ENCODE measurements at places on chromosomes 13 and 19. TPM values are rescaled to one million over a fixed set of nuclear protein-coding genes. Genes with fewer than 3 reads are reported as not detected.

DNA sequence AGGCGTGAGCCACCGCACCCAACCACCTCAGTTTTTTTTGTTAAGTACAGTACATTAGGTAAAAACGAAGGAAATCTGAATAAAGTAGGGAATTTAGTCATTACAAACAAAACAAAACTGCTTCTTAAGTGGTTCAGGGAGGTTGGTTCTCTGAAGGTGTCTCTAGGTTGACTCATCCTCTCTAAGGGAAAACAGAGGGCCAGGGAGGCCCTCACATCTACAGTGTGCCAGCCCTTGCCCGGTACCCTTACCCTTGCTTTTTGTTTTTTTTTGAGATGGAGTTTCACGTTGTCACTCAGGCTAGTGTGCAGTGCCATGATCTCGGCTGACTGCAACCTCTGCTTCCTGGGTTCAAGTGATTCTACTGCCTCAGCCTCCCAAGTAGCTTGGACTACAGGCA lies 17.2 kb upstream of the JUND start:
- no peak for DNase-seq

Gene CLEC4M
- total RNA-seq, result not detected

Gene ATP4B
- total RNA-seq, result not detected

GRCh38 chr13:97339988-97340749 lies 93.8 kb upstream of the RAP2A start:
- no peak for DNase-seq

Gene CATSPERD
- not detected for total RNA-seq

Measured in ascending aorta (tissue), 2 donors.